Suprapubic skin (tissue), 4 donors: ENCODE measurements at places on chromosomes 2 and 18. TPM values are rescaled to one million over a fixed set of nuclear protein-coding genes. Genes with fewer than 3 reads are reported as not detected.

- DNase-seq, result no peak
Measured at GRCh38 chr18:27213123-27213717, 28.1 kb upstream of the CHST9 start.

GRCh38 chr2:166568409-166568808, 74.4 kb upstream of the SCN7A start:
- DNase-seq, result no peak

DNA sequence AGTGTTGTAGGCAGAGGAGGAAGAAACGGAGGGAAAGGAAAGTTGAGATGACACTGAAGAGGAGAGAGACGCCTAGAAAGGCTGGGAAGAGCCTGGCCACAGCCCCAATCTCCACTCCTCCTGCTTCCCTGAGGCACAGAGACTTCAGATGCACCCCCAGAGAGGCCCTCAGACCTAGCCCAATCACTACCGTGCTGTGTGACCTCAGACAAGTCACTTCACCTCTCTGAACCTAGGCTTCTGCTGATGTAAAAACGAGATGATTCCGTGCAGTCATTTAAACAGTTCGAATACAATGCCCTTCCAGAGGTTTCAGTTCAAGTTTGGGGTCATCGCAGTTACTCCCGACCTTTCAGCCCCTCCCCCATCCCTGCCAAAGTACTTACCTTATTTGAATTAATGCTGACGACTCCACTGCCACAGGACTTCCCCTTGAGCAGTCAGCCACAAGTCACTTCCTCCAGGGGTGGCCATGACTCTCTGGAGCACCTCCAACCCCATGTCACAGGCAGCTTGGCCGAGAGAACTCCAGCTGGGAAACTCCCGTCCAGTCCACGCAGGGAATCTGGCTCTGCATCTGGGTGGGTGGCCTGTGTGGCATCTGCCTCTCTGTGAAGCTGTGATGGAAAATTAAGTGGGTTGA, 105.2 kb upstream of the ID2 start:
- DNase-seq, result no peak

The RFX8 gene
- total RNA-seq, result not detected

The RFTN2 gene
- 5.8 TPM for total RNA-seq

The TYMS gene
- total RNA-seq, result 3.1 TPM

The MYCN gene
- 0.57 TPM for total RNA-seq

The MDH1 gene
- total RNA-seq, result 147 TPM

DNA sequence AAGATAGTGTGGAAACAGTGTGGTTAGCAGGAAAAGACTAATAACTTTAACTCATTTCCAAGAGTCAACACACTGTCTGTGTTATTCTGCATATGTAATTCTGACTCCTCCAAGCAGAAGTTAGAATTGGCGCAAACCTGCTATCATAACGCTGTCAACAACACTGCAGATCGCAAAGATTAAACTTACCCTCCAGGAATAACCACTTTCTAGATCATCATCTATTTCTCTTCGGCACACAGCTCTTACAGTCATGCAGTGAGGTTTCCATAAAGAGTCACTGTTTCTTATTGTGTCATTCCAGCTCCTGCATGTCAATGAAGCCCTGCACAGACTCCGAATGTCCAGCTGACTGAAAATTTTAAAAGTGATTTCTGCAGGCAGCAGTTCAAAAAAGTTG, 2.4 kb downstream of the FBXO48 start:
- no peak for DNase-seq

DNA sequence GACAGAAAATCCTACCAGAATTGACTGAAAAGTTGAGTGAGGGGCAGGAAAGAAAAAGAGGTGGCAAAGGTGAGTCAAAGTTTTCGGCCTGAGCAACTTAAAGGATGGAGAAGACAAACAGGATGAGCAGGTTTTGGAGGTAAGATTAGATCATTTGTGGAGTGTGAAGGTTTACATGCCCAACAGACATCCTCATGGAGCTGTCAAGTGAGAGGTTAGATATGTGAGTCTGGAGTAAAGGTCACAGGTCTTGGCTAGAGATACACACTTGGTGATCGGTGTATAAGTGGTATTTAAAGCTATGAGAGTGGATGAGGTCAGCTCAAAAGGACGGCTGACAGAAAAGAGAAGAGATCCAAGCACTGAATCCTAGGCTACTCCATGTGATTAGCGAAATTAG, 11.1 kb upstream of the MYL12A start:
- no peak for DNase-seq

The DSG1 gene
- total RNA-seq, result 1,743 TPM

DNA sequence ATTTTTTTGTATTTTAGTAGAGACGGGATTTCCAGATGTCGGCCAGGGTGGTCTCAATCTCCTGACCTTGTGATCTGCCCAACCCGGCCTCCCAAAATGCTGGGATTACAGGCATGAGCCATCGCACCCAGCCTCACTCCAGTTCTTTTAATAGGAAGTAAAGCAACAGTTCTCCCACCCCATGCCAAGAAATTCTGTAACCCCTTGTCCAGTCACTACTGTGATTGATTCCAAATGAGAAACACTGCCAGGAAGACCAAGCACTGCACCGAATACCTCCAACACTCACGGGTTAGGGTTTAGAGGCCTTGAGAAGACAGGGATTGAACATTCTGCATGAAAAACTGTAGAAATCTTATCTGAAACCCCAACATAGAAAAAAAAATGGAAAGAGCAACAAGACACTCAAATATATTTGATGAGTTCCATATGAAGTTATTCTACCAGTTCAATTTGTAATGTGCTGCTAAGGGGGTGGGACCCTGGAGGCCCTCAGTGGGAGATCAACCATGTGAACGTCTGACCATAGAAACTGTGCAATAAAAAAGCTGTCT, 48.2 kb upstream of the BIN1 start:
- no peak for DNase-seq

DNA sequence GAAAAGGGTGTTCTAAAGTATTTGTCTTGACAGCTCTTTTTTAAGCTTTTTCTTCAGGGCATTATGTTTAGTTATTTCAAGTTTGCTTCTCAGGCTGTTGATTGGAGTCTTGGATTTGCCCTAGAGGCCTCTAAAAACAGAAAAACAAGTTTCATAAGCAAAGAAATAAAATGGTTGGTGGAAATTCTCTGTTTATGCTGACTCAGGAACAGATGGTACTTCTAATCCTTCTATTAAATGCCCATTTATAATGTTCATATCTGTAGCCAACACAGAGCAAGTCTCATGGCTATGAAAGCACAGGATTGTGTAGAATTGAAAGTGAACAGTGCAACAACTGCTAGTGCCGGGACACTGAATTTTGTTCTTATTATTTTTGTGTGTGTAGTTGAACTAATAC, 60.4 kb downstream of the KCNJ3 start:
- DNase-seq, result no peak

DNA sequence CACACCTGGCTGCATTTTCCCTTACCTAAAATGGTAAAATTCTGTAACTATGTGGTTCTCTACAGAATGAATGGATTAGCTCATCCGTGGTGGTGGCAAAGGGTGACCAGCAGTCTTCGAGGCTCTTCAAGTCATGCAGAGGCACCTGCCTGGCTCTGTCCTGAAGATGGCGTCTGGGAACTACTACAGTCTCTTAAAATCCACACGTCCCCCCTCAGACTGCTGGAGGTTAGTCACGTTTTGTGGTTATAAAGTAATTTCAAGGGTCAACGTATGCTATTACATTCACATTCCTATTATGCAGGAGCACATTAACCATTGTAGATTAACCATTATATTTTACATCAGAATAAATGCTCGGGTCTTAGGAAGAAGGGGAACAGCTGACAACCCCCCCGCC, 616.7 kb downstream of the GALR1 start:
- no peak for DNase-seq

GRCh38 chr2:14628901-14629300, 3.6 kb upstream of the LRATD1 start:
- no peak for DNase-seq

The FAM98A gene
- total RNA-seq, result 23.6 TPM

GRCh38 chr2:213187833-213188532, 36.6 kb upstream of the IKZF2 start:
- no peak for DNase-seq

DNA sequence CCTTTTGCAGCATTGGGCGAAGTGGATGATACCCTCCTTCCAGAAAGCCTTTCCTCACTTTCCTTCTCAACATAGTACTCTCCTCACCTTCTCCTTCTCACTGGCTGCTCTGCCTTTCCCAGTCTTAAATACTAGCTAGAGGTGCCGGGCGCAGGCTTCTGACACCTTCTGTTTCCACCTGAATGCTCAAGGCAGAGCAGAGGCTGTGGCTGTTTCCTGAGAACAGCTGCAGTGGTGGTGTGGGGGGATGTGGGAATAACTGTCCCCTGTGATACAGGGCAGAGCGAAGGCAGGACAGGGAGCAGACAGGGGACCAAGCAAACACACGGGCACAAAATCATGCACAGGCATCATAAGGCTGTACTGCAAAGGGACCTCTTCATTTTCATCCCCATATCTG, 303.1 kb downstream of the SS18 start:
- no peak for DNase-seq

DNA sequence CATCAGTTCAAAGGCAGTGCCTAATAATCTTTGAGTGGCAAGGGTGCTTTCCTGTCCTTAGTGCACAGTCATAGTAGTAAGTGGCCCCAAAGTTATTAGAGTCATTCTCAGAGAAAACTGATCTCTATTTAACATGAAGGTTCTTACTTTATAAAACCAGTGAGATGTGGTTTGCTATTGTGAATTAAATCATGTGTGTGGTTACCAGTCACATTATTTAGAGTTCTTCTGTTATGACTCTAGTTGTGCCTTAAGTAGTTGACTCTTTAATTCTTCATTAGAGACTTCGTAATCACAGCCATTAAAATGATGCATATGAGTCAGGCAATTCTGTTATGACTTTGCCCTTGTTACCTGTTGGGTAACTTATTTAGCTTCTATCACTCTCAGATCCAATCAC, 1392.9 kb upstream of the ACVR2A start:
- DNase-seq, result no peak

DNA sequence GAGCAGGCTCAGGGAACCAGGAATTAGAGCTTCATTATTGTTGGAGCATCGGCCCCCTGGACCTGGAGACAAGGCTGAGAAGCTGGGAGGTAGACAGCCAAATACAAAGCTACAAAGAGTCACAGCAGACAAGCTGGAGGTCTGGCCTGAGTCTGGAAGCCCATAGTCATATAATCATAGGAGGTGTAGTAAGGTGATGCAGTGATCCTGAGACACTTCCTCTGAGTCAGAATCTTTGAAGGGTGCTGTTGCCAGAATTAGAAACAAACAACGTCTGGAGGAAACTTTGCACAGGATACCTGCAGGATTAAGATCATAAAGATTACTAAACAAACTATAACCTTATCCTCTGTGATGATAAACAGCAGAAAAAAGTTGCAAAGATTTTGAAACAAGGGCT, 213.8 kb downstream of the DSC3 start:
- no peak for DNase-seq
